NCI-H2081 (cell line): ENCODE measurements at places on chromosomes 11 and 22.

- DNase-seq = no peak
These were observed 75.7 kb upstream of the E2F8 start for GRCh38 chr11:19316434-19316833.

- DNase-seq = no peak
These were observed 21.6 kb upstream of the EP300 start for GRCh38 chr22:41070665-41071331.

DNA sequence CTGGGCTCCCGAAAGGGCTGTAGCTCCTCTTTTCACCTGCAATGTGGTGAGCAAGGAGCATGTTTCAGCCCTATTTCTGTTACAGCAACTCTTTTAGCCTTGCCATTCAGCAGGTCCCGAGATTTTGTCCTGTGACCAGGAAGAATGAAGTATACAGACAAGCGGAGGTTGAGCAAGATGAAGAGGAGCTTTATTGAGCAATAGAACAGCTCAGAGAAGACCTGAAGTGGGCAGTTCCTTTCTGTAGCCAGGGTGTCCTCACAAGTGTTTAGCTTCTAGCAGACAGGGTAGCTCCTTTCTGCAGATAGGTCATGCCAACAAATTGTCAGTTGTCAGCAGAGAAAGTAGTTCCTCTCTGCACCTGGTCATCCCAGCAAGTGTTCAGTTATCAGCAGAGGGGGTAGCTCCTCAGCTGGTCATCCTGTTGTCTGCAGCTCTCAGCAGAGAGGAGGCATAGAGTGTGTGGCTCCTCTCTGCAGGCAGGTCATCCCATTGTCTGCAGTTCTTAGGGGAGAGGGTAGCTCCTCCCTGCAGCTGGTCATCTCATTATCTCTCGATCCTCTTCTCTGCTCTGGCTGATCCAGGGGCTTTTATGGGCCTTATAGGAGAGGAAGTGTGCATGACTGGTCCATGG lies 5.4 kb upstream of the OR56A4 start:
- no peak for DNase-seq

DNA sequence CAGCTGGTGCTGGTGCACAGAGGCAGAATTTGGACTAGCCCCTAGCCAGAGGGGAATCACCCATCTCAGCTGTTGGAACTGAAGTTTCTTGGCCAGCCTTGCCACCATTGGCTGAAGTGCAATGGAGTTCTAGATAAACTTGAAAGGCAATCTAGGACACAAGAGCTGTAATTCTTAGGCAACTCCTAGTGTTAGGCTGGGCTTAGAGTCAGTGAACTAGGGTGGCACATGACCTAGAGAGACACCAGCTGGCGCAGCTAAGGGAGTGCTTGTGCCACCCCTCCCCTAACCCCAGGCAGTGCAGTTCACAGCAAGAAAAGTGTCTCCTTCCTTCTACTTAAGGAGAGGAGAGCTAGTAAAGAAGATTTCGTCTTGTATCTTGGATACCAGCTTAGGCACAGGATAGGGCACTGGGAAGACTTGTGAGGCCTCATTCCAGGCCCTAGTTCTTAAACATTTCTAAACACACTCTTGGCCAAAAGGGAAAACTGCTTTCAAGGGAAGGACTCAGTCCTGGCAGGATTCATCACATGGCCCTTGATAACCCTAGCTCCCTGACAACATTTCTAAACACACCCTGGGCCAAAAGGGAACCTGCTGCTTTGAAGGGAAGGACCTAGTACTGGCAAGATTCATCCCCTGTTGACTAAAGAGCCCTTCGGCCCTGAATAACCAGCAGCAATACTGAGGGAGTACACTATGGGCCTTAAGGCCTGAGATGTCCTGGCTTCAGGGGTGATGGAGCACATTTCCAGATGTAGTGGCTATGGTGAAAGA lies 53.4 kb downstream of the XRRA1 start:
- DNase-seq = no peak

DNA sequence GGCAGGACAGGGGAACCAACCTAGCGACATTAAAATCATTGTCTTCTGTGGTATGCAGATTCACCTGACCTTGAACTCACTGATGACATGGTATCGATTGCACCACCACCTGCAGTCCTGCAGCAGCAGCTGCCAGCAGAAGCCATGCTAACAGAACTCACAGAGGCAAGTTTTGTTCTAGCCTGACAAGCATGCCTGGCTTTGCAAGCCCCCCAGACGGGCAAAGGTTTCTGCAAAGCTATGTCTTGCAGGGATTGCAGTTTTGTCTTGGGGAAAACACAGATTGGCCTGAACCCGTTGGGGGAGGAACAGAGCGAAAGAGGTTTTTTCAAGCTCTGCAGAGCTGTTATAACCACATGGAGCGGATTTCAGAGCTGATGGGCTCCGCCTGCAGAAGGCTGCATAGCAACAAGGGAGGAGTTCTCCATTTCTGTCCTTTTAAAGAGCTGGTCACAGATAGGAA lies 221.0 kb downstream of the HIPK3 start:
- no peak for DNase-seq

DNA sequence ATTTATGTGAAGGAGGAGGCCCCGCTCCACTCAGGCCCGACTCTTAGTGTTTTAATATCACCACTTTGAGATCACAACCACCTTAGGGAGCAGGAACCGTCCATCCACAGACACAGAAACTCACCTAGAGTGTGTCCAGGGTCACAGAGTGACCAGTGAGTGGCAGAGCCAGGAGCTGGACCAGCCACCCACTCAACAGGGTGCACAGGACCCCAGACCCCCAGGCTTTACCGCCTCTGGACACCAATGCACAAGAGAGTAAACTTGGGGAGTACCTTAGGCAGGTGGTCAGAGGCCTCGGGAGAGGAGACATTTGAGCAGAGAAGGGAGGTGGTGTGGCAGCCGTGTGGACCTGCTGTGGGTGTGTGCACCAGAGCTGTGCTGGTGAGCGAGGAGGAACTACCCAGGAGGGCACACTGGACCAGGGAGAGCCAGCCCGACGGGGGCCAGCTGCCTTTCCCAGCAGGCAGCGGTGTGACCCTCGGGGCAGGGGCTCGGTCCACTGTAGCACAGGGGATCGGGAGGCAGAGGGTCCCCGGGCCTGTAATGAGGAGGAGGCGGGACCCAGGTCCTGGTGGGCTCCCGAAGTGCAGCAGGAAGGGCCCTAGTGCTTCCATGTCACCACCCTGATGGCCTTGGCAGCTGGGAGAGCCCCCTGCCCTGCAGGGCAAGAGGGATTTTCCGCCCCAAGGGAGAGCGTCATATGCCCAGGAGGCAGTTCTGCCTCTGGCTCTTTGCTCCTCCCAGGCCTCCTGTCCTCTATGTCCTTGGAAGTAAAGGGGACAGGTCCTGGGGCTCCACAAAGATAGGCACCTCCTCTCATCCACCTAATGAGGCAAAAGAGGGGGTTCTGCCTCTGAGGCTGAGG lies 7.5 kb upstream of the NLRP6 start:
- DNase-seq = no peak

DNA sequence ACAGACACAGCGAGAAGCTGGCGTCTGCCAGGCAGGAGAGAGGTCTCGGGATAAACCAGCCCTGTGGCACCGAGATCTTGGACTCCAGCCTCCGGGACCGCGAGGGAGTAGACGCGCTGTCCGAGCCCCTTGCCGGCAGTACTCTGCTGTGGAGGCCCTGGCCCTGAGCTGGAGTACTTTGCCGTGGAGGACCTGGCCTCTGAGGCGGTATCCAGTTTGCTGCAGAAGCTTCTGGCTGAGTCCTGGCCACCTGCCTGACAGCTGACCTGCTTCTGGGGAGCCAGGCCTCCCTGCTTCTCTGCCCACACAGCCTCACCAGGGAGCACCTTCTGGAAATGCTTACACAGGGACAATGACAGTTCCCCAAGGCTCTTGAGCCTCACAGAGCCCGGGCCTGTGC lies 31.6 kb upstream of the CARS1 start:
- no peak for DNase-seq

- DNase-seq = no peak
These were observed 3.4 kb downstream of the TSKU start for GRCh38 chr11:76786441-76787014.
